ENCODE measurements at places on chromosomes 3 and 15.

- peak; percentile 59 for DNase-seq
These were observed 519 bp downstream of the ABHD6 start for GRCh38 chr3:58237941-58238681.

- no peak for DNase-seq
These were observed 468.7 kb downstream of the CADM2 start for GRCh38 chr3:85427467-85427866.

DNA sequence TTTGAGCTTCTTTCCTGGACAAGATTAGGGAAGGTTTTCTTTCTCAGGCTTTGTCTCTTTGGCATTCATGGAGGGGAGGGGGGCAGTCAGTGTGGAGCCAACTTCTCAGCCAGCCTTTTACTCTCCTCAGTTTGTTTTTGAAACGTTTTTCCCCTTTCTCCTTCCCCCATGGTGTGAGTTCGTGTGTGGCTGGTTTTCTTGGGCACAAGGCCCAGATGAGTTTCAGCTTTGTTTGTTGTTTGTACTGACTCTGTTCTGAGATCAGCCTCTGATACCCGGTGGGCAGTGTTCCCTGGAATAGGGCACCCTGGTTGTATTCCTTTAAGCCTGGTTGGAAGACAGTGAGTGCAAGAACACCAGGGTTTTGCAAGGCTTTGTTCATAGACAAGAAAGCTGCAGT, 168.2 kb upstream of the RARB start:
- no peak for DNase-seq

- no peak for DNase-seq
These were observed 123.4 kb downstream of the SEC22A start for GRCh38 chr3:123324880-123325765.

GRCh38 chr3:46281551-46281950, 39.3 kb downstream of the CCR3 start:
- no peak for DNase-seq

- no peak for DNase-seq
These were observed 123.9 kb upstream of the MEF2A start for GRCh38 chr15:99441871-99442251.

GRCh38 chr3:40695848-40696247, 171.1 kb downstream of the ZNF621 start:
- no peak for DNase-seq

DNA sequence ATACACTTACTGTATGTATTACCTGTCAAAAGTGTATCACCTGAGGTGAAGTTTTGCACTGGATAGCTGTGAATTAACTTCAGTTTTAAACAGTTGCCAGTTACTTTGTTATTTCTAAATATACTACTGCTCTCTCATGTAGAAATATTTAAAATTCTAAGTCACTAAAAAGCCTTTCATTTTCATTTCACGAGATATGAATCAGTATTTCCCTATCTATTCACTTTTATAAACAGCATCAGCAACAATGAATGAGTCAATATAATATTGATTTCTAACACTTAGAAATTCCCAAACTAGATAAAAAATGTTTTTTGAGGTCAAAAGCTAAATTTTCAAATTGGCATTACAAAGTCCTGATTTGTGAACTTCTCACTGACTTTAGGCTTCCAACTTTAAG, 32.6 kb downstream of the UBE3A start:
- no peak for DNase-seq

DNA sequence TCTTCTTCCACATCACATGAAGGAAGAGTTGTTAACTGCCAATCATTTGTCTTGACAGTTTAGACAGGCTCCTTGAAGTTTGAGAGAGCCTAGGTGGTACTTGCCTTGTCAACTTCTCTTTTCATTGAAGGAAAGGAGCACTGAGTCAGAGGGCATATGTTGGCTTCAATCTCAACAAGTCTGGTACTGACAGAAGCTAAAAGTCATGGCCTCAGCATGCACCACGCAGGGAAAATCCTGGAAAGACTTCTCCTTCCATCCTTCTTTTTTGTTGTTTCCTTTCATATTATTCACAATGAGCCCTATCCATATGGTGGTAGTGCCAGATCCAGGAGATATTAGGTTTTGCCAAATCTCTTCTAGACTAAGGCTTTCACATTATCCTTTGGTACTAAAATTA, 1272.5 kb downstream of the ROBO1 start:
- DNase-seq, result no peak

GRCh38 chr3:24365168-24365567, 129.5 kb downstream of the THRB start:
- no peak for DNase-seq

DNA sequence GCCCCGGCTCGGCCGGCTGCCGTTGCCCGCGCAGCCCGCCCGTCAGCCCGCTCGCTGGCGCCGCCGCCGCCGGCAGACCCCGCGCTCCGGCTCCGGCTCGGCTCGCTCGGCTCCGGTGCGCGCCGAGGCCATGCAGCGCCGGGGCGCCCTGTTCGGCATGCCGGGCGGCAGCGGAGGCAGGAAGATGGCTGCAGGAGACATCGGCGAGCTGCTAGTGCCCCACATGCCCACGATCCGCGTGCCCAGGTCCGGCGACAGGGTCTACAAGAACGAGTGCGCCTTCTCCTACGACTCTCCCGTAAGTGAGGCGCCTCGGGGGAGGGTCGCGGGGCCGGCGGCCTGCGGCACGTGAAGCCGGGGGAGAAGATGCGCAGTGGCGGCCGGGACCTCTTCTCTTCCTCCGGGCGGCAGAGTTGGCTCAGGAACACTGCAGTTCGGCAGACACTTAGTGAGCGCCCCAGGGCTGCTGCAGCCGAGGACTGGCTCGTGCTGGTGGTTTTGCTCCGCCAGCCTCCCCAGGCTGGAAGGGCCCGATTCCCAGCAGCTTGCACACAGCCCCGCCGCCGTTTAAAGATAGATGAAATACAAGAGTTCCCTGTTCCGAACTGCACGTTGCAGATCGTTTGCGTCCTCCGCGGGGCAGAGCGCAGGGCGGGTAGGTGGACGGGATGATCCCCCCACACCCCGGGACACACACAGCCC, 407 bp downstream of the USP13 start:
- peak; percentile 64 for DNase-seq

DNA sequence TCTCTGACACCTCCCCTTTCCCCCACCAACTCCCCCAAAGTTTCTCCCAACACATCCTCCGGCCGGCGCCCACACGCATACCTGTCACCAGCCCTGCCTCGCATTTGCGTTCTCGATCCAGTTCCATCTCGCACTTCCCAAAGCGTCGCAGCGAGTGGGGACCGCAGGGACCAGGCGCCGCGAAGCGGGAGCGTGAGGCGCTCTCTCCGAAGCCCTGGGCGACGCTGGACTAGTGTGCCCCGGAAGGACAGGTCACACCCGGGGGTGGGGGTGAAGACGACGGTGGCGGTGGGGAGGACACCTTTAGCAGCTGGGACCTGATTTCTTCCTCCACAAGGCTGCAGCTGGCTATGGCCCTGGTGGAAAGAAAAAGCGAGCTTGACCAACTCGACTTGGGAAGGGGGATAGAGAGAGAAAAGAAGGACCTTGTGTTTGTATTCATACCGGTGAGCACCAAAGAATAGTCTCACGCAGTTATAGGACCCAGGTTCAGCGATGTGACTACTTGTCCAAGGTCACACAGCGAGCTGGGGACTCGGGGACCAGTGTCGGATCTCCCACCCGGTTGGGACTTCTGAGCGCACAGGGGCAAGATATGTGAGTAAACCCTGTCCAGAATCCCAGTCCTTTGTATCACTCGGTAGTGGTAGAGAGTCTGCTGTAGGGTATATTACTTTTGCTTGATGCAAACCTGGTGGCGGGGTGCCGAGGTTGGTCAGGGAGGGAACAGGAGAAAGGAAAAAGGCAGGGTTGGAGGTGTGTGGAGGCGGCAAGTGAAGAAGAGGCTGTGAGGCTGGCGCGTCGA, 607 bp upstream of the GHSR start:
- DNase-seq, result no peak

- DNase-seq, result no peak
These were observed 163.7 kb downstream of the PLD1 start for GRCh38 chr3:171646357-171647133.

DNA sequence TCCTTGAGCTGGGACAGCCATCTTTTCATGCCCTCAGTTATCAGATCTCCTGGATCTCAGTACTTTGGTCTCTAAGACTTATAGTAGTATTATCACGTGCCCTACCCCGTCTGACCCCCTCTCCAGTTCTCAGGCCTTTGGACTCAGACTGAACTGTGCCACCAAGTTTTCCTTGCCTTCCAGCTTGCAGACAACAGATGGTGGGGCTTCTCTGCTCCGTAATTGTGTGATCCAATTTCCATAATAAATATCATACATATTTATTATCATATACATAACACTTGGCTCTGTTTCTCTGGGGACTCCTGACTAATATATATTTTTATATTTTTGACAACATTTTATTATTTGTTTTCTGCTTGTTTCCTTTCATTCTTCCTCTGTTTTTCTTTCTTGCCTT, 458.8 kb upstream of the SEMA6D start:
- no peak for DNase-seq

DNA sequence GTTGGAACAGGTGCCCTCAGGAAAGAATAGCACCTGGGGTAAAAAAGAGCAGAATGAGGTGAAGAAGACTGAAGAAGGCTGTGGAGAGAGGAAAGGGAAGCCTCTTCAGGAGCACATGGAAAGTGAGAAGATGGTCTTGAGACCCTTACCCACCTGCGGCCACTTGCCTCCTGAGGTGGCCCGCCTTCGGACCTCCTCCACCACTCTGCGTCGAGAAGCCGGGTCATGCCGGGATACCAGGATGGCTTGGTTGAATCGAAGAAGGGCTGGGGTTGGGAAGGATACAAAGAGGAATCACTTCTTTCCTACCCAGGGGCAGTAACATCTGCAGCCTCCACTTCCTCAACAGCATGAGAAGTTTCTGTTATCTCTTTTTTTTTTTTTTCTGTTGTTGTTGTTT, 3.0 kb downstream of the LPCAT4 start:
- DNase-seq, result no peak

DNA sequence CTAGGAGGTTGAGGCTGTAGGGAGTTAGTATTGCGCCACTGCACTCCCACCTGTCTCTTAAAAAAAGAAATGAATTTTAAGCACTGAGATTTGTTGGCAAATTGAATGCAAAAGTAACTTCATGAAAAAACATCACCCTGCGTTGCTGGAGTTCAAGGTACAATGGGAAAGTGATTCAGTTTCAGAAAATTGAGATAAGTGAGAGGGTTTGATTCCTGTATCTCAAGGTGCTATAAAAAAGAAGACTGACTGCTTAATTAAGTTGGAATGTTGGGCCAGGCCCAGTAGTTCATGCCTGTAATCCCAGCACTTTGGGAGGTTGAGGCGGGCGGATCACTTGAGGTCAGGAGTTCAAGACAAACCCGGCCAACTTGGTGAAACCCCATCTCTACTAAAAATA, 39.1 kb downstream of the IQGAP1 start:
- DNase-seq, result no peak

DNA sequence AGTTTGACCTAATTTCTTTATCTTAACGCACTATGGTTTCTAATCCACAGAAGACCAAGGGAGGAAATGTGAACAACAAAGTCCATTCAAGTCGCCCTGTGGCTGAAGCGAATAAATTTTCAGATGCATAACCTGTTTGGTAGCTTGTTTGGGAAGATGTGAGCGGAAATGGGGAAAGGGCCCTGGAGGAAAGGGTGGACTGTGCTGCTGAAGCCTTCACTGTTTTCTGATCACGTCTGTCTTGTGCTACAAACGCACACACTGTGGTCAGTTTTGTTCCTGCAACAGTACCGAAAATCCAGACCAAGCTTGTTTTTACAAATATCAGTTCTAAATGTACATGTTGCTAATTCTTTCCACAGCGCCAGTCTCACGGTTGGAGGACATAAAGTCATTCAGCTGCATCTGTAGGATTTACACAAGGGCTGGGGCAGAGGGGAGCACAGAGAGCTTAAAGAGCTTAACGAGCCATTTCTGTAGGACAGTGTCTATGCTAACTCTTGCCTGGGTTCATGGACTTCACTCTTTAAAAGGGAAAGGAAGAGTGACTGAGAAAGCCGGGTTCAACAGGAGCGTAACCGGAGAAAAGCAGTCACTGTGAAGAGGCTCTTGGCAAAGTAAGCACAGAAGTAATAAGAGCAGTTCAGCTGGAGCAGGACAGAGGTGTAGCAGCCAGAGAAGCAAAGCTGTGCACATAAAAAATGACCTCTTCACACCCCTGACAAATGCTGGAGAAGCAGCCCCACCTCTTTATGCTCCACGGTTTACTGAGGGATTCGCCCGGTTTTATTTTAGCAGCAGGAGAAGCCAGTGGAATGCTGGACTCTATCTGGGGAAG, 66.6 kb downstream of the USF3 start:
- no peak for DNase-seq

- no peak for DNase-seq
These were observed 605.4 kb downstream of the FGF12 start for GRCh38 chr3:192121923-192122322.

DNA sequence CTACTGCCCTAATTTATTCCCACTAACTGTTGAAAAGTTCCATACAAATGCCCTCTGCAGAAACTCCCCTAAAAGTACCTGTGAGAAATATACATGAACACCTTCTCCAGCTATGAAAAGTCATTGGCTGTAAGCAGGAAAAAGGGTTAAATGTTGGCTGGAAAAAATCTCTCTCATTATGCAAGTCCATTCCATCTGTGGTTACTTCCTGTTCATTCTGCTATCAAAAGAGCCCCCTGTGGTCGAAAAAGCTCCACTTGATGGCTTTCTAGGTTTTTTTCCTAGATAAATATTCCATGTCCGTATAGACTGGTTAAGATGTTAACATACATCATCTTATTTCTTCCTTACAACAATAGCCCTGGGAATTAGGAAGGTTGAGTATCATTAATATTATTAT, 56.2 kb upstream of the AKAP13 start:
- DNase-seq, result no peak

GRCh38 chr15:95458721-95459120, 871.8 kb upstream of the NR2F2 start:
- no peak for DNase-seq

- DNase-seq, result no peak
These were observed 9.2 kb downstream of the ALPK3 start for GRCh38 chr15:84826369-84826823.

DNA sequence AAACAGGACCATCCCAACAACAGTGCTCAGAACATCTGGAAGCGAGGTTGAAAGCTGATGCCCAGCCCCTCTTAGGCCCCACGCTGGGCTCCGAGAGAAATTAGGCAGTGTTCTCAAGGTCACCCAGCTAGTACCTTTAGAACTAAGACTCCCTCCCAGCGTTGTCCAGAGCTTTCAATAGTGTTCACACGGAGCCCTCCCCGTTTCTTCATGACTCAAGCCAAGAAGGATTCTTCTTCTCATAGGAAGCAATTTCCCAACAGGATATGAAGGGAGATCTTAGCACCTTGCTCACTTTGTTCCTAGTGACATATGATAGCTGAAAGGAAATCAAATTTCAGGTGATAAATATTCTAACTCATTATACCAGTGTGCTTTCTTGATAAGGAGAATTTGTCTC, 244.2 kb upstream of the ST8SIA2 start:
- DNase-seq, result no peak

- no peak for DNase-seq
These were observed 123.4 kb downstream of the TLE3 start for GRCh38 chr15:69974321-69974720.

DNA sequence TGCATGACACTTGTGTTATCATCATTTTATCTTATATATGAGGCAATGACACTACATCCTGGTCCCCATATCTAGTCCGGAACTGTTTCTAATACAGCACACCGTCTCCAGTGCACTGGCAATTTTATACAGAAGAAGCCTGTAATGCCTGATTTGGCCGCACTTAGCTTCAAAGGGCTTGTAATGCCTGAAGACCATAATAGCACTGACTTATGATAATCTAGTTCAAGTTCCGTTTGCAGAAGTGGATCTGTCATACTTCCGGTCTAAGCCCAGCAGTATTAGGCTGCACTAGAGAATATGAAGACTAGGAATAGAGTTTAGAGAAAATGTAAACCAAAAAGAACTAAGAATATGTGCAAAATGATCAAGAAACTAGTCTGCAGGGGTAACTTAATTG, 1.3 kb downstream of the BNIP2 start:
- peak; percentile 6 for DNase-seq
